Suppressor macrophage treated with lipopolysaccharide for 4 hours (primary cell): ENCODE measurements at places on chromosomes 5 and 9.

DNA sequence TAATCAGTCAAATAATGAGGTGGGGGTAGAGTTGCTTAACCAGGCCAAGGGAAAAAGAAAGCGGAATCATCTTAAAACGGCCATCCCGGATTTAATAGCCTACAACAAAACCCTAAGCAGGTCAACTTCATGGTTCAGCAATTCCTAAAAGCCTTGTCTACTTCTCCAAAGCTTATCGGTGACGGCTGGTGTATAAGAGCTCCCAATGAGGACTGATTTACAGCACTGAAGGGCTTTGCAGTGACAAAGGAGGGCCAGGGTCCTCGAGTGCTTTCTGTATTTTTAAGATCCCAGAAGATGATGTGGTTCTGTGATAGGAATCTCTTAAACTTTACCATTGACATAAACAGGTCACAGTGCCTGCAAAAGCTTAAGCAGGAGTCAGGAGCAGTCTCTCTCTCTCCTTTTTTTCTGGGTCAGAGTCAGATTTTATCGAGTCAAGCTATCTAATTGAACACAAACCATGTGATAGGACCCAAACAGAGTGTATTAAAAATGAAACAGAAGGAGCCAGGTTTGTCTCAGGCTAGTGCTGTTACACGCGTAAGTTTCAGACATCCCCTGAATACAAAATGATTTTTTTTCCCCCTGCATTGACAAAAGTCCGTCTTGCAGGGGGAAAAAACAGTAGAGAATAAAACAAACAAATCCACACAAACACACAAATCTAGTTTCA is 663.6 kb upstream of the ZNF608 start:
- DNase-seq: no peak

- no peak for DNase-seq
Observed at GRCh38 chr9:27109621-27110020, 596 bp downstream of the TEK start.

DNA sequence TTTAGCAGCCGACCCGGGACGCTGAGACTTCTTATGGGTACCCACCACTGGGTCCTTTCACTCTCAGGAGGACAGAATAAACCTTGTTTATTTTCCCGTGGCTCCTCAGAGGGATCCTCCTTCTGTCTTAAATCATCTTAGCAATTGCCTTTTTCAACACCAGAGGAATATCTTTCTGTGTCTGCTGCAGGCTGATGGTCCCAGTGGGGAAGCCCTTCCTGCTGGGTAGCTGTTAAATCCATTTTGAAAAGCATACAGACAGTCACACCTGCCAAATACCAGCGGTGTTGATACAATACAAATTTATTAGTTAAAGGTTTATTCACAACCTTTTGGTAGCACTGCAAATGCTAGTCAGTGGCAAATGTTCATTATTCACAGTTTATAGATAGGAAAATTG is 222.9 kb downstream of the AOPEP start:
- no peak for DNase-seq

GRCh38 chr5:10264604-10265003 is 14.5 kb downstream of the CCT5 start:
- DNase-seq: peak; percentile 48

DNA sequence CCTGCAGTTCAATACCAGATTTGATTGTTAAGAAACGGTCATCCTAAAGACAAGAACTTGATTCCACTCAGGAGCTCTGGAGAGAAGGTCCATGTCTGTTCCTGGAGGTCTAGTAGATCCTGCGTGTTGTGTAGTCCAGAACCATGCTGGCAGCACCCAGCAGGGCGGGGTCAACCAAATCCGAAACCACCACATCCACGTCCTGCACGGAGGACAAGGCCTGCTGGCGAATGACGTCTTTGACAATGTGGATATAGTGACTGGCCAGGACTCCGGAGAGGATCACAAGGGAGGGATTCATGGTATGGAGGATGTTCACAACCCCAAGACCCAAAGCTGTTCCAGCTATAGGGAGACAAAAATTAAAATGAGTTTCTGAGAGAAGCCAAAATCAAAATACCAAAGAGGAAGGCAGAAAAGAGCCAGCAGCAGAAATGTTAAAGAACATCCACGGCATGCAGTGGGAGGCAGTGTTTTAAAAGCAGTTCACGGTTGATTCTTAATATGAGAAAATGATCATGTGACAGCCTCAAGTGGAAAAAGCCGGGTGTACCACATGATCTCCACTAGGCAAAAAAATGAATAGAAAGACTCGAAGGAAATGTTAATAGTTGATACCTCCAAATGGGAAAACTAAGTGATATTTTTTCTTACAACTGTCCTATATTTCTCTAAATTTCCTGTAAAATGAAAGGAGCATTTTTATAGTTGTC is 26.7 kb downstream of the CLTA start:
- no peak for DNase-seq

- no peak for DNase-seq
Observed at GRCh38 chr9:127083138-127083980, 39.1 kb downstream of the ANGPTL2 start.

DNA sequence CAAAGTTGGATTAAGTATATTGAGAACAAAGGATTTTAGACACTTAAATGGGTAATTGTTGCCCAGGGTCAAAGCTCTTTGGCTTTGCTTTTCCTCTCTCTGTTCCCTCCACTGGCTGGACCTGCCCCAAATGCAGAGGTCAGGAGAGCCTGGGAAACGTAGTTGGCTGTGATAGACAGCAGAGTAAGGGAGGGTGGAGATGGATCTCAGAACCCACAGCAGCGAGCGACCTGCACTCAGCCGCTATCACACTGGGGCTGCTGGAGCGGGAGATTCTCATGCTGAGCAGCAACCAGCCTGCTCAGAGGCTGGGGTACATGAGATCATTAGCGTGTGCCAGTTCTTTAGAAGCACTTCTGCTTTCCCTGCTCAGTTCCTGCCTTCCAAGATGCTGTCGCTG is 71.8 kb upstream of the TTC23L start:
- no peak for DNase-seq

DNA sequence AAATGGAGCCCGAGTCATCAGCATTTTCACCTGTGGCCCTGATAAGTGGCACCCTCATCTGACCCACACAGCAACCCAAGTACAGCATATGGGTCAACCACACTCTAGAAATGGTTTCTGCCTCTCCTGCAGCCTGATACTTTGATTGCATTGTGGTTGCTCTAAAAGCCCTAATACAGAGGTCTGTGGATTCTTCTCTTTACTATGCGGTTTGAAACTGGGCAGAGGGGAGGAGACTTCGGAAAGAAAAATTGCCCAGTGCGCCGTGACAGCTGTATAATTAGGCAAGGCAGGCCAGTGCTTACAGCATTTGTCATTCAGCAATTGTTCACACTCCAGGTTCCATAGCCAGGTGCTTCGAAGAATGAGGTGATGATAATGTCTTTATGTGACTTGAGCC is 361.0 kb downstream of the NFIB start:
- no peak for DNase-seq

DNA sequence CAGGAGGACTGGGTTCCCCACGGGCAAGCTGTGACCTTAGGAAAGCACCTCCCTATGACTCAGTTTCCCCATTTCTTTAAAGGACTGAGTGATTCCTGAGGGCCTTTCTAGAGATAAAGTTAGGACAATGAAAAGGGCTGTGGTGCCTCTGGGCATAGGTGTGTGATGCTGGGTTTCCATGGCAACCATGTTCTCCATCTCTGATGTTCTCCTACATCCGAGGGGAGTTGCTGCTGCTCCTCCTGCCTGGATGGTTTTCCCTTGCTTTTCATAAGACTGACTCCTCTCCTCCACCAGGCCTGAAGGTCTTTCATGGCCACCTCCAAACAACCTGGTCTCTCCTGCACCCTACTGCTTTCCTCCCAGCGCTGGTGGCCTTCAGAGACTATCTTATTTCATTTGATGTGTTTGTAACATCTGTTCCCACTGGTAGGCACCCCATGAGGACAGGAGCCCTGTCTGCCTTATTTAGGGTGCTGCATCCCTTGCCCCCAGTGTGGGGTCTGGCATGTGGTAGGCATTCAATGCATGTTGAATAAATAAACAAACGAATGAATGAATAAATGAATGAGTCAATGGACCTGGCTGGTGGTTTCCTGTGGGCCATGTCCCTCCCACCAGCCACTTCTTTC is 112.2 kb upstream of the HAND1 start:
- DNase-seq: no peak

DNA sequence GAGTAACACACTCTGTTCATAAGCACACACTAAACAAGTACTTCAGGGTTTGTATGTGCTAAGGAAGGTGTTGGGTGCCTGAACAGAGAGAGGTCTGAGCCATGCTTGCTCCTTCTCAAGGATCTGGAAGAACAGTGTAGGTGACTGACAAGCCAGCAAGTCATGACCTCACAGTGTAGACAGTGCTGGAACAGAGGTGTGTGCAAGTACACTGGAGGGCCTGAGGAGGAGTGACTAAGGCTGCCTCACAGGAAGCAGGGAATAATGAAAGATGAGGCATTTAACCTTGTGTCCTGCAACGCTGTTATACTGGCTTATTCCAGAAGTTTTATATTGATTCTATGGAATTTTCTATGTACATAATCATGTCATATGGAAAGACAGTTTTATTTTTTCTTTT is 83.9 kb downstream of the TMEM174 start:
- DNase-seq: no peak

DNA sequence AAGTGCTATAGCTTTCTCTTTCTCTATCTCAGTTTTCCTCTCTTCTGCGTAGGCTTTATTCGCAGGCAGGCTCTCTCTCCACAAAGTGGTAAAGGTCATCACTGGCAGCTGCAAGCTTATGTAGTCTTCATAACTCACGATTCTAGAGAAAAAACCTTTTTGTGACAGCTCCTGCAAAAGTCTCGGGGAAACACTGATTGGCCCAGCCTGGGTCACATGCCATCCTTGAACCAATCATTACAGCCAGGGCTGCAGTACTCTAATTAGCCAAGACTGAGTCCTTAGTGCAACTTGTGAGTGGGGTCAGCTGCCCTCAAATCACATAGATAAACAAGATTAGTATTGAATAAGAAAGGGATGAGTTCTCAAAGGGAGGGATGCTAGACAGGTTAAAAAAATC is 18.3 kb upstream of the FRMPD1 start:
- no peak for DNase-seq

DNA sequence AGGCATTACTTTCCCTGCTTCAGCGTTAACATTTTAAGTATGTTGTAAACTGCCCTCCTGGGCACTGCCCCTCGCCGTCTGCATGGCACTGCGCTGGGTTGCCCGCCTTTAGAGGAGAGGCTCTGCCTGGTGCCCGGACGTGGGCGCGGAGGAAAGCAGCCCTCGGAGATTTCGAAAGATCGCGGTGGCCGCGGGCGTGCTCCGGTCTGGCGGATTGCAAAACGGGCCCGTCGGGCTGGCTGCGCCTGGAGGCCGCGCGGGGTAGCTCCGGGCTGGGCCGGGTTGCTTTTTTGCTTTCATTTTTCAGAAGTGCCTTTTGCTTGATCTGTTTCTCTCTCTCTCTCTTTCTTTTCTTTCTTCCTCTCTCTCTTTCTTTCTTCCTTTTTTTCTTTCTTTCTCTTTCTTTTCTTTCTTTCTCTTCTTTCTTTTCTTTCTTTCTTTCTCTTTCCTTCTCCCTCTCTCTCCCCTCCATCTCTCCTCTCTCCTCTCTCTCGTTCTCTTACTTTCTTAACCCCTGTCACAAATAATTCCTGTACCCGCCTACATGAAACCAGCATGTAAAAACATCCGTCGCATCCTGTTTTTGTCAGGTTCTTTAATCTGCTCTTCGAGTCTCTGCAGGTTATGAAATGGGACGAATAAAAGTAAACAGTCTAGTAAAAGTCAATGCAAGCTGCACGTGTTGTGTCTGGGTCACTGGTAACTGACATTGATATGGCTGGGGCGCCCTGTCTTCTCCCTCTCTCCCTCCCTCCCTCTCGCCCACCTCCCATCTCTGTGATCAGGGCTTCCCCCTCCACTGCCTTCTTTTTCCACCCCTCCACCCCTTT is 1.7 kb downstream of the FST start:
- peak; percentile 91 for DNase-seq

DNA sequence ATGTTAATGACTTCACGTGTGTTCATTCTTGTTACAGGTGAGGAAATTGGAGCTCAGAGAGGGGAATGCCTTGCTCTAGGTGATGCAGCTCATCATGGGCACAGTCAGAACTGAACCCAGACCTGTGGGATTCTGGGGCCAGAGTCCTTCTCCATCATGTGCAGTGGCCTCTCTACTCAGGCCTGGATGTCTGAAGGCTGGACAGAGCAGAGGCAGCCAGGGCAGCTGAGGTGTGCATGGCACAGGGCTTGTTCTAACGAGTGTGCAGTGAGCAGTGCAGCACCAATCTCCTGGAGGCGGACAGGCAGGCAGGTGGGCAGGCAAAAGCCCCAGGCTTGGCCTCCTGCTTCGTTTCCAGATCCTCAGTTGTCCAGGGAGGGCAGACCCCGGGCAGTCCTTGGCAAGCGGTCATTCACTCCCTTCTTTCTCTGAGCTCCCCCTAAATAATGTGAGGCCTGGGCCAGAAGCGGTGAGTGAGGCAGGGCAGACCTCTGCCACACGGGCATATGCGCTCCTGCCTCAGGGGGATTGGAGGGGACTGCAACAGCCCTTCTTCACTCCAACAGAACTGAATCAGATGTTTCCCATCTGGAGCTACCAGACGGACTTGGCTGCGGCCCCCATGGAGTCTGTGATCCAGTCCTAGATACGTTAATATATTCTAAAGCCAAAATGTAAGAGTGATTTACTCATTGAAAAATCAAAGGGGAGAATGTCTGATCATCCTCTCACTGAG is 68.7 kb upstream of the FSTL4 start:
- DNase-seq: no peak

- no peak for DNase-seq
Observed at GRCh38 chr9:133777871-133778270, 39.7 kb upstream of the SARDH start.

DNA sequence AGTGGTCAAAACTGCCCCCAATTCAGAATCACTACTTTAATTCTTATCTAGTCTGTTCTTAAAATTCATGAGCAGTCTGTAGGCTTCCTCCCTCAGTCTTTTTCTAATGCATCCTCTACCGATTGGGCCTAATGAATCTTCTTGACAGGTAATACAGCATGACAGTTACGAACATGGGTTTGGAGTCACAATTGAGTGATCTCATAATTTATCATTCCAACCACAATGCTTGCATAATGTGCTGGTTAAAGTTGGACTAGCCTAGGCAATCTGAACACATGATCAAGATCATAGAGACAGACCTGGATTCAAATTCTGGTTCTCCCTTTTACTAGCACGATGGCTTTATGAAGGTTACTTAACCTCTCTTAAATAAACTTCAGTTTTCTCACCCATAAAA is 33.1 kb upstream of the SETD9 start:
- peak; percentile 68 for DNase-seq

DNA sequence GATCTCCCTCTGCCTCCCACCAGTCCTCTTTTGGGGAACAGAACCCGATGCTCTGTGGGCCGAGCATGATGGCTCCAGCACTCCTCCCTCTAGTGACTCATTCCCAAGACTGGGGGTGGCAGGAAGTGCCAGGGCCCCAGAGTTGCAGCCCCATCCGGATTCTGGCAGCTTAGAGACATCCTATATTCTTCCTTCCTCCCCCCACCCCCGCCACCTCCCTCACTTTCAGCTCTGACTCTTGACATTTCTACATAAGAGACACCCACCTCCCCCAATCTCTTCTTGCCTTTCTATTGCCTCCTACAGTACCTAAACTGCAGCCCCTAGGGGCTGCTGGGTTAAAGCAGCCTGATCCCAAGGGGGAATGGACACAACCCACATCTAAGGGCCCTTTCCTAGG is 47.1 kb upstream of the MATR3 start:
- DNase-seq: peak; percentile 83
